Activated T-helper 1 cell treated with anti-CD3 and anti-CD28 coated beads, Interleukin-12 subunit alpha, Interleukin-12 subunit beta, Interleukin-2, Interleukin-4 antibody, amounts not matched to agents 30 ng/mL and 10 ng/mL and 1 ng/mL, durations not matched to agents 14 hours and 24 hours and 36 hours (primary cell): ENCODE measurements at places on chromosomes 16 and 17. TPM values are rescaled to one million over a fixed set of nuclear protein-coding genes. Genes with fewer than 3 reads are reported as not detected.

- DNase-seq, result no peak
Observed at GRCh38 chr17:39058524-39058923, 91.3 kb upstream of the FBXO47 start.

GRCh38 chr17:28888832-28889231, 8.7 kb downstream of the FLOT2 start:
- DNase-seq, result no peak

DNA sequence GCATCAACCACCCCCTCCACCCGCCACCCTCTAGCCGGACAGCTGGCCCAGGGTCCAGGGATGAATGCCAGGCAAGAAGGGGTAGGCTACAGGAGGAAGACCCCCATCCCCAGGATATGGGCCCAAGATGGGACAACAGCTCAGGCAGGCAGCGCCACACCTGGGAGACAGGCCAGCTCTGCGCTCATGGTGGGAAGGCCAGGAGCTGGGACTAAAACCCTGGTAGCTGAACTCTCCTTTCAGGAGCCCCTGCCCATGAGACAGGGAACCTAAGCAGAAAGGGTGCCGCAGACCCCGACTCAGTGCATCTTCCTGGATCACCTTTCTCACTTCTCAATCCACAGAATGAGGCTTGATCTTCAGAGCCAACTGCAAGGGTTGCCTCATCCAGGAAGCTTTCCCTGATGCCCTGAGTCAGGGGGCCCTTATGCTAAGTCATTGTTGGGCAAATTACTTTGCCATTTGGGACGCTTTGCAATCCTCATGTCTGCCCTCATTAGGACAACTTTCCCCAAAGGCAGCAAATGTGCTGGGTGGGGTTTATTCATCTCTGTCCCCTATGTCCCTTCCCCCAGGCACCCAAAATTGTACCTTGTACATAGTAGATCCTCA, 9.0 kb downstream of the ZDHHC1 start:
- no peak for DNase-seq

DNA sequence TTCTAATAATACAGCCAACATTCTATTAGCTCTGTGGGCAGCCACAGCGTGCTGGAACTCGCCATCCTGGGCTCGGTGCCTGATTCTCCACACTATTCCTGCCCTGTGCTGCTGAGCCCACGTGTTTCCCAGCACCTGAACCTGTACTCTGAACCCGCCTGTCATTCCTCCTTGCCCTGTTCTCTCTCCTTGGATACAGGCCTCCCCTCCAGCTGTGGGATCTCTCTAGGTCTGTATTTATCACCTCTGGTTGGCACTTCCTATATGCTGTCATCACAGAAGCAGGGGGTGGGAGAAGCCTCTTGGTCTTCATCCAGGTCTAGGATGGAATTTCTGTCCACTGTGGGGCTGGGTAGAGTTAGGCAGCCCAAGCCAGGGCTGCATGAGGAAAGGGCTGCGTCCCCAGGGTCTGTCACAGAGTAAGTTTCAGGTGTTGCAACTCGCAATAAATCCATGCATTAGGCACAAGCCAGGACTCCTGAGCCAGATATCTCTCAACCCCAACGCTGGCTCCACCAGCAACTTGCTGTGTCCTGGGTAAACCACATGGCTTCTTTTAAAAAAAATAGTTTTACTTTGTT, 56.0 kb downstream of the ABAT start:
- DNase-seq, result no peak

DNA sequence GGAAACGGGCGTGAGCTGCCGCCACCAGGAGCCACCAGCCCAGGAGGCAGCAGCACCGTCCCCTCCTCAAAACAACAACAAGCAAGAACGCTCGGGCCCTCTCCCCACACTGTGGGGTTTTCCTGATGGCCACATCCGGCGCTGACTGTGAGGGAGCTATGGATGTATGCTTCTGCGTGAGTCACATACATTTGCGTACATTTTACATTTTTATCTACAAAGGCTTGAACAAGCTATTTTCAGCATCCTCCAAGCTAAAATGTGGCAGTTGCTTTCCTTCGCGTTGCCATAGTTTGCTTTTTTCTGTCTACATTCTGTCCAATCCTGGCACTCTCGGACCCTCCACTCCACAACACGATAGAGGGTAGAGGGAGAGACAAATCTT, 2.0 kb upstream of the ABR start:
- no peak for DNase-seq

- DNase-seq, result no peak
Observed at GRCh38 chr16:46768809-46769208, 20.7 kb upstream of the MYLK3 start.

DNA sequence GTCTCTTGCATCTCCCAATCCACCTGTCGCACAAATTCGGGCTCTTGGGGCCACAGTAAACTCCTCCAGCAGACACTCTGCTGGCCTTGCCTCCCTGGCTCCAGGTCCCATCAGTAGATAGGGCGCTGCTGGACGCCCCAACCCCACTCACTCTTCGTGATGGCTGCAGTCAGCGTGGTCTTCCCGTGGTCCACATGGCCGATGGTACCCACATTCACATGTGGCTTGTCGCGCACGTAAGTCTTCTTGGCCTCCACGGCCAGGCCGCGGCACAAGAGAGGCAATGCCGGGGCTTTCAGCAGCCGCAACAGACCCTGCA, 428 bp downstream of the TUFM start:
- no peak for DNase-seq

CHST4 gene
- not detected in 2 replicates for total RNA-seq

DNA sequence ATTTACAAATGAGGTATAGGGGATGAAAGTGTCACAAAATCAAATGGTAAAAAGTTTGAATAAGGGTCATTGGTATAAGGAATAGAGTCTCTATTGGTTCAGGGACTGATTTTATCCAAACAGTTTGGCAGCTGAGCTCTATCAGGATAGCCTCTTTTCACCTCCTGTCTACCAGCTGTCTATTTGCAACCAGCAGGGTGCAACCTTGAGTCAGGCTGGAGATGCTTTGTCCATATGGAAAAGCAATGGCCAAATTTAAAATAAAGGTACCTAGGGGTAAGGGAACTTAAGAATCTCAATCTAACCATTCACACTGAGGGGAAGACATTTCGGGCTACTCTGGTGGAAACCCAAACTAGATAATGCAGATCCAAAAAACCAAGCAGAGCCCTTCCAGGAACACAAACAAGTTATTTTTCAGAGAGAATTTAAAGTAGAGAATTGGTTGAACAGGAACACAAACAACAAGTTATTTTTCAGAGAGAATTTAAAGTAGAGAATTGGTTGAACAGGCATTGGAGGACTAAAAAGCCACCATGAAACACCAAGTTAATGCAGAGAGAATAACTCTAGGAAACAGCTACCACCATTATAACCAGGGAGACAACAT, 12.6 kb upstream of the CA10 start:
- no peak for DNase-seq

COTL1 gene
- 531 and 535 TPM in 2 replicates for total RNA-seq

GRCh38 chr17:71966459-71967313, 154.1 kb upstream of the SOX9 start:
- no peak for DNase-seq

- DNase-seq, result no peak
Observed at GRCh38 chr17:51653878-51654277, 393.5 kb downstream of the UTP18 start.

- no peak for DNase-seq
Observed at GRCh38 chr17:9928601-9929333, 23.7 kb upstream of the RCVRN start.

DNA sequence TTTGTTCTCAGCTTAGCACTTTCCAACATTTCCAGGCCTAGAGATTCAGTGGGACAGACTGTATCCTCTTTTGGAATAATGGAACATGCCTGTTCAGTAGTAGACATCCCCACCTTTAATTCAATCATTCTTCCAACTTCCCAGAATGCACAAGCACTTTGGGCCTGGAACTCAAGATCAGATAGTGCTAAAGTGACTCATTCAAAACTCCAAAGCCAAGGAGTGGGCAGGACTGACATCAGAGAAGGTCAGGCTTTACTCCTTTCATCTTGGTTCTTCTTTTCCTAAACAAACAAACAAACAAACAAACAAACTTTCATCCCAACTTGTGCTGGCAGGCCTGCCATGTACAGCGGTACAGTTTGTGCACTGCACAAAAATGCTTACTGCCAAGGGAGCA, 172.0 kb downstream of the AXIN2 start:
- no peak for DNase-seq

- DNase-seq, result no peak
Observed at GRCh38 chr17:19570544-19571062, 36.9 kb downstream of the SLC47A1 start.

OTOP3 gene
- not detected in 2 replicates for total RNA-seq

GRCh38 chr16:67770346-67770991, 35.9 kb downstream of the RANBP10 start:
- no peak for DNase-seq

DNA sequence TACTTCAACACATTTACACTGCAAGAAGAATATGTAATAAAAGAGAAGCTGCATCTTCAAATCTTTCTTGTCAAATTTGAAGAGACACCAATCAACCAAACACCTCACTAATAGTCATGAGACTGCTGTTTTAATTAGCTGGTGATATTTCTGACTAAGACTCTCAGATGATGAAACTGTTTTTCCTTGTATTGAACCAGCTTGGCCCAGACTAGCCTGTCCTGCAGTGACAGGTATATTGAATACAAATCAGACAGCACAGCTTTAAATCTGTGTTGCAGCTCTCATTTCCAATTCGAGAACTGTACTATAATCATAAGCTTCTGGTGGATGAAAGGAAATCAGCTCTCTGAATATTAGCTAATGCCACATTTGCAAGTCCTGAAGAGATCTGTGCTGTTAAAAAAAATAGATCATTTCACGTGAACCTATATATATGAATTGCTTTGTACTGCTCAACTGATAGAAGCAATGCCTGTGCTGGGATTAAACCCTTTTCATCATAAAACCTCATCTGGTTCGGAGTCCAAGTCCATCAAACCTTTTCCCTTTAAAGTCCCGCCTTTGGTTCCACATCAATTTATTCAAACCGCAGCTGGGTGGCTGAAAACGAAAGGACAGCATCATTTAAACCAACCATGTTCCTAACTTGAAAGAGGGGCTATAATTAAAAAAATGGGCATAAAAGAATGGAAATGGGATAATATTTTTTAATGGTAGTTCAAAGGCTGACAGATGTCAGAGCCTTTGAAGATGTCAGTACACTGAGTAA, 306.2 kb downstream of the CEP112 start:
- no peak for DNase-seq

GRCh38 chr17:35748341-35748841, 4.6 kb downstream of the GAS2L2 start:
- DNase-seq, result no peak

PROCA1 gene
- 4.4 and 5.2 TPM in 2 replicates for total RNA-seq

SLC5A11 gene
- 0.07 and 0.10 TPM in 2 replicates for total RNA-seq

GRCh38 chr17:28579526-28579925, 2.8 kb upstream of the ALDOC start:
- peak; percentile 37 for DNase-seq

DNA sequence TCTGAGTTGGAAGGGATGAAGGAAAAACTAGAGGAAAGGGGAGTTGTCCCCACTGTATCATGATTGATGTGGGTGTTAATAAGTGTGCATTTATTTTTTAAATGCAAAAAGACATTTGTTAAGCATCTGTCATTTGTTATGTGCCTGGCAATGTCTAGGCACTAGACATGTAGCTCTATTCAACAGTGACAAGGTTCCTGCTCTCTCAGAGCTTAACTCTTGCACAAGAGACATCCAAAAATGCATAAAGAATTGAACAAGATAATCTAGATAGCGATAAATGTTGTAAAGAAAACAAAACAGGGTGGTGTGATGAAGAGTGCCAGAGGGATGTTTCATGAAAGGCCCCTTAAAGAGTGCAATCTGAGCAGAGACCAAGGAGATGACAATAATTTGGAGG, 148.9 kb downstream of the TOX3 start:
- DNase-seq, result no peak

CSH1 gene
- not detected in 2 replicates for total RNA-seq

CES5A gene
- not detected in 2 replicates for total RNA-seq

GRCh38 chr17:21302711-21303425, 18.4 kb downstream of the MAP2K3 start:
- DNase-seq, result no peak

BRICD5 gene
- 24.7 and 25.1 TPM in 2 replicates for total RNA-seq

DNA sequence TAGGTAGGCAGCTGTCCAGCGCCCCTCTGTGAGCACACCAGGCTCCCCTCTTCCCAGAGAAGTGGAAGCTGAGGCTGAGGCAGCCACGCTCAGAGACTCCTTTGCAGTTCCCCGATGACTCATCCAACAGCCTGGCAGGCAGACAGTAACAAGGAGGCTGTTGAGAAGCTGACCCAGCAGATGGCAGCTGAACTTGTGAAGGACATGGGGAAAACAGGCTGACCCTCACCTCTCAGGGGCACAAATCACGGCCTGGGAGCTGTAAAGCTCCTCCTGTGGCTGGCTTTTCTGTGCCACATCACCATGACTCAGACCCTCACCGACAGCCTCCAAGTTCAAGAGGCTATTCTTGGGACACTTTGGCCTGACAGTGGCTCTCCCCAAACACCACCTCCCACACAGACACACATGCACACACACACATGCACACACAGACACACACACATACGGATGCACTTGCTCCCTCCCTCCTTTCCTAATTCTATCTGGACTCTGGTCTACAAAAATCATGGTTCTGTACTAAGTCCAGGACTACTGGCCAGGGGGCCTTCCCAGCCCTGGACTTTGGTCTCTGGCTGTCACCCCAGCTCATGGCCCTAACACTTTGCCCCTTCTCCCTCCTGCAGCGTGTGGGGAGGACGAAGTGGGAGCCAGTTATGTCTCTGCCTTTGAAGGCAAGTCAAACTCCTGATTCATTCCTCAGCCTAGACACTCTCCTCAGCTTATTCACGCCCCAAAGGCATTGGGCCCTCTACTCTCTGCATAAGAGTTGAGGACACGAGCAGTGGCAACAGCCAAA, 23.2 kb downstream of the MAP3K14 start:
- no peak for DNase-seq

- DNase-seq, result peak; percentile 11
Observed at GRCh38 chr17:9291912-9292560, 270.7 kb downstream of the NTN1 start.

DNA sequence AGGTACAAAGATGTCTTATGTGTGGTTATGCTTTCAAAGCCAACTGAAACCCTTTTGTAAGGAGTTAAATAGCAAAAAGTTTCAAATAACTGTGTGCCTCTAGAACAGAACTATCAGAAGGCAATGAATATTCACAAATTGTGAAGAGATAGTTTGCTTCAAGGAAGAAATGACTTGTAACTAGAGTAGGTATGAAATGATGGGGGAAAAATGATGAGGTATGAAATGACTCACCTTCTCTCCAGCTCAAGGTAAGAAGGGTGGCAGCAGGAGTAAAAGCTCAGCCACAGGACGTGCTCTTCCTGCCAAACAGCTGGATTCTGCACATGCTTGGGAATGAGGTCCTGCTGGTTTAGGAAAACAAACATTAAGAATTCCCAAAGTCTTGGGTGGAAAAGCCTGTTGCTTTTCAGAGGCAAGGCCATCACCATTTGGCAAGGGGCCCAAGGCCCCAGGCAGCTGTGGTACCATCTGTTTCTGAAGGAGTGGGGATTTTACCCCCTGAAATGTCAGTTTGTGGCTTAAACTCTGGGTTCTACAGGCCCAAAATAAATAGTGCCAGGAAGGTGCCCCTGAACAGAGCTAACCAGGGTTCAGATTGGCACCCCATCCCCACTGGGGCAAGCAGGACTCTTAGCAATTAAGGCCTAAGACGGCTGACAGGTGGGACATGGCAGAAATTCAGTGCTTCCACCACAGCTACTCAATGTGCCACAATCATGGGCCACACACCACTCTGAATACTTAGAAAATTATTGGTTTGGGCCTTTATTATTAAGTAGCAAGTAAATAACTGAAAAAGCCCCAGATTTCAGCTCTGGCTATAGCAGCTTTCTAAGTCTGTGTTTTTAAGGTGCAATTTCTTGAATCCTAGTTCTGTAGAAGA, 13.3 kb downstream of the HERPUD1 start:
- DNase-seq, result no peak
